ENCODE measurements at places on chromosomes 5 and 9. TPM values are rescaled to one million over a fixed set of nuclear protein-coding genes. Genes with fewer than 3 reads are reported as not detected.
A peak's percentile ranks its signal among the peaks of the same experiment; 100 is the strongest.

GRCh38 chr5:175711472-175712312, 53.8 kb downstream of the HRH2 start:
- H3K36me3 ChIP-seq = peaks cover 14% of the 10 kb centered on the region
- H3K27me3 ChIP-seq = no peaks in the 10 kb centered on the region
- DNase-seq = no peak
- no peak overlapping the region for H3K27ac ChIP-seq
- H3K4me1 ChIP-seq = peaks cover 7% of the 10 kb centered on the region
- H3K4me3 ChIP-seq = no peak overlapping the region

DNA sequence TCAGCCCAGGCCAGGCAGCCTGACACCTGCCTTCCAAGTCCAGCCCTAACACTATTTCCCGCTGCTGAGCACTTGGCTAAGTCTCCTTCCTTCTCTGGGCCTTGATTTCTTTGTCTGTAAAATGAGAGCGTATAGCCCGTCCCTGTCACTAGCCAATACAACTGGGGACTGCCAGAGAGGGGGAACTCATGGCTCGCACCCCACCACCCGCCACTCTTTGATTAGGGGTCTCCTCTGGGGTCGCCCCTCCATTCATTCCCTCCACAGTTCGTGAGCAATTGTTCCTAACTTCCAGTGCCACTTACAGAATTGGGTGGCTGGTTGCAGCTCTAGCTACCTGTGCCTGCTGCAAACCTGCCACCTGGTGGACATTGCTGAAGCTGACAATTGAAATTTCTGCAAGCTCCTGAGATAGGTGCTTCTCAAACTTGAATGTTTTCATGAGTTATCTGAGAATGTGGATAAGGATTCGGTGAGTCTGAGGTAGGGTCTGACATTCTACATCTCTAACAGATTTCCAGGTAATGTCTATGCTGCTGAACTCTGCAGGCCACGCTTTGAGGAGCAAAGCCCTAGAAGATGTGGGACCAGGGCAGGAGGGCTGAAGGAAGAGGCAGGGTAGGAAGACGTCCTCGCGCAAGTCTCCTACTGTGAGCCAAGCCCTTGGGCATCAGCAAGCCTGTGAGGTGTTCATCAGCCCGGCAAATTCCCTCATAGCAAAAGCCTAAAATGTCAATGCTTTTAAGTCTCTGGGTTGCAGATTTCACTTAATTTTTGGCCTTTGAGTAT, 13.3 kb upstream of the RECK start:
- no peak overlapping the region for H3K4me3 ChIP-seq
- H3K36me3 ChIP-seq = no peaks in the 10 kb centered on the region
- DNase-seq = peak; percentile 65
- H3K27me3 ChIP-seq = no peaks in the 10 kb centered on the region
- no peaks in the 10 kb centered on the region for H3K4me1 ChIP-seq

SMIM27 gene
- 63.5 TPM for total RNA-seq

DNA sequence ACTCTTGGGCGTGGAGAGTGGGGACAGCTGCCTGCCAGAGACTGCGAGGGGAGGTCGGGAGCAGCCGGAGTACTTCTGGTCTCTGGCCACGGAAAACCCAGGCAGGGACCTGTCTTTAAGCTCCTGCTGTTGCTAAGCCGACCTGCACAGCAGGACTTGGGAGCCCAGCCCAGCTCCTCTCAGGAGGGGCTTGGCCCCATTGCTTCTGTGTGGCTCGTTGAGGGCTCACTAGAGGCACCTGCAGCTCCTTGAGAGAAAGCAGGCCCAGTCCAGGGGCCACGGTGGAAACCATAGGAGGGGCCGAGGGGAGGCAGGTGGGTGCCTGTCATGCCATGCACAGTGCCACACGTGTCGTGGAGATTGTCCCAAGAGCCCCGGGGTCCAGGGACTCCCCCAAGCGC, 3.3 kb upstream of the LCN2 start:
- no peak overlapping the region for H3K4me3 ChIP-seq
- no peak overlapping the region for H3K27ac ChIP-seq
- H3K36me3 ChIP-seq = no peaks in the 10 kb centered on the region
- no peaks in the 10 kb centered on the region for H3K27me3 ChIP-seq
- H3K4me1 ChIP-seq = peaks cover 14% of the 10 kb centered on the region

- DNase-seq = no peak
- no peak overlapping the region for H3K27ac ChIP-seq
- peaks cover 6% of the 10 kb centered on the region for H3K36me3 ChIP-seq
- H3K4me1 ChIP-seq = peaks cover 7% of the 10 kb centered on the region
- no peaks in the 10 kb centered on the region for H3K27me3 ChIP-seq
Measured at GRCh38 chr5:172886974-172887501, 53.0 kb downstream of the ERGIC1 start.
